ENCODE measurements at places on chromosomes 3 and 15.

- no peak for DNase-seq
These were observed 35.3 kb downstream of the GBE1 start for GRCh38 chr3:81726132-81726531.

DNA sequence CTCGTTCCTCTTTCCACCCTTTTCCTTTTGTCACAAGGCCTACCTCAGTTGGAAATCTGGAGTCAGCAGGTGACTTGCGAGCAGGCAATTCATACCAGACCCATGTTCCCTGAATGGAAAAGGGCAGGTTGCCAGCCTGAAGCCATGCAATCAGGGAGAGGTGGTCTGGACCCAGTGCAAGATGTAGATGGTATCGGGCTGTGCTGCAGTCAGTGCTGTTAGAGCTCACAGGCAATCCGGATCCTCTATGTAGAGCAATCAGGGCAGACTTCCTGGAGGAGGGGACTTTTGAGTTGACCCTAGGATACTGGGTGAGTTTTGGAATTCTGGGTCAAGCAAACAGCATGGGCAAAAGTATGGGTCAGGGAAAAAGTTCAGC lies 18.9 kb downstream of the LOXL1 start:
- no peak for DNase-seq

- no peak for DNase-seq
These were observed 514.7 kb upstream of the SGO1 start for GRCh38 chr3:20700714-20701113.

GRCh38 chr15:92864127-92864814 lies 35.9 kb upstream of the CHD2 start:
- DNase-seq: no peak

- DNase-seq: no peak
These were observed 49.6 kb downstream of the SLMAP start for GRCh38 chr3:57805674-57806073.

DNA sequence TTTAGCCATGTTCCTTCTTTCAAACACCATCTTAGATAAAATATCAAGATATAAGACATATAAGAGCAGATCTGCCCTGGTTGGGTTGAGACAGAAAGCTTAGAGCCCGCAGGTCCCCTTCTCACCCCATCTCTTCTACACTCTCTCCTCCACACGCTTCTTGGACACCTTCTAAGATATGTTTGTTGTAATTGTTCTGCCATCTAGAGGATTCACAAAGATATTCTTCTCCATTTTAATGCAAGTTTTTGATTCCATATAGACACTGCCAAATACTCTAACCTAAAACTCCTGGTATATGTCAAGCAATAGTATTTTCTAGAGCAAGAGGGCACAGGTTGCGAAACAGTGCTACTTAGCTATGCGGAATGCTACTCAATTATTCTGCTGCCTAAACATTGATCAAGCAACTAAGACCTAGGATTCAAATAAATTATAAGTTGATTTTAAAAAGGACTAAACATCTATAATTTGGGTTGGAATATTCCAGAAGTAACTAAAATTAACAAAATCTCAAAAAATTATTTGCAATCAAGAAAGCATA lies 6.8 kb downstream of the CHRM5 start:
- DNase-seq: no peak

DNA sequence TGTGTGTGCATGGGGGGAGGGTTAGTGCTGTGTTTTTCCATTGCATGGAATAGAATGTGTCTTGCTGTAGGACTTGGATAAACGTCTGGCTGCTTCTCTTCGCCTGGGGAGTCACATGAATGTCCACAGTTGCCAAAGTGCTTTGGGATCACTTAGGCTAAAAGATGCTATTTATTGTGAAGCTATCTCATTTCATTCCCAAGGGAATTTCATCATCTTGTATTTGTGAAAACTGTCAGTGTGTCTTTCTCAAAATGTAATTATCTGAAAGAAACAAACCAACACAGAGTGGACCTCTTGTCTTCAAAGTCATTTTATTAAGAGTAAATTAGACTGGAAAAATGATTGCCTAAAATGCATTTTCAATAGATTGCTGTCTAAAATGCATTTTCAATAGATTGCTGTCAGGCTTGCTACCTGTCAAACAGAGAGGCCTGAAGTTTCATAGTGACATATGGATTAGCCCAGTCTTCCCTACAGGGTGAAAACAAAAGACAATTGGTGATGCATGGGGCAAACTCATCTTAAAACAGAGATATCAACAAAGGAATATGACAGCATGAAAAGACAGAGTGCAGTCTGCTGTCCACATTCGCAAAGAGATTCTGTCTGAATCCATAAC lies 117.1 kb upstream of the GOLIM4 start:
- no peak for DNase-seq

DNA sequence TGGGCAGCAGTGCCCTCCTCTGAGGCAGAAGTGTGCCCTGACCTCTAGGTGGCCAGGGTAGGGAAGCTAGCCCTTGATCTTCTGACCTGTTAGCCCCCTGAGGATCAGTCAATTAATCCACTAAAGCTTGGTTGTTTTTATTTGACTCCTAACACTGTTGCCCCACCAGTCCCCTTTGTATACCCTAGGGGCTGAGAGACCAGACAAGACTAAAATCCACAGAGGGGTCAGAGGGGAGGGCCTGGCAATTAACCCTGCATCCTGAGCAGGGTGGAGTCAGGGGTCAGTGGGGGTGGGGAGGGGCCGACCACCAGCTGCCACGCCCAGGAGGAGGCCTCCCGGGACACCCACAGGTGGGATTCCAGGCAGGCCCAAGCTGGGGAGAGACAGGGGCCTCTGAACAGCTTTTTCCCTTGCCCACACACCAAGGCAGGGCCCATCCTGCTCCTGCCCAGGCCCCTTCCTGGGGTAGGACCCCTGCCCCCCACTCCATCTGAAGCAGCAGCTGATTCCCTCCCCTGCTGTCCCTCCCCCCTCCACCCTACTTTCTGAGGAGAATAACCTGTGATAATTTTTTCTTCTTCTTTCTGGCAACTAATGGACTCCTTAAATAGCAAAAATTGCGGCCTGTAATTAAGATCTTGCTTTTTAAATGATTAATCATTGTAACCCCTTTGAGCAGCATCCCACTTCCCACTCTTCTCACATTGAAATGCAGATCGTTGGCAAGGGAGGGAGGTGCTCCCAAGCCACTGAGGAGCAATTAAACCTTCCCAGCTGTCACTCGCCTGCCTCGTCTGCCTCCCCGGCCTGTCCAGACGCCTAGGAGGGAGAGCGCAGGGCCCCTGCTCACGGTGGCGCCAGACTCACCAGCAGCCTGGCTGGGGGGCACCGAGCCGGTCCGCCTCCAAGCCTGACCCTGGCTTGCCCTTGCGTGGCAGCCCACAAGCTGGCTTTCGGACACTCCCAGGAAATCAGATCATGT lies 51.9 kb downstream of the RHCG start:
- DNase-seq: no peak

DNA sequence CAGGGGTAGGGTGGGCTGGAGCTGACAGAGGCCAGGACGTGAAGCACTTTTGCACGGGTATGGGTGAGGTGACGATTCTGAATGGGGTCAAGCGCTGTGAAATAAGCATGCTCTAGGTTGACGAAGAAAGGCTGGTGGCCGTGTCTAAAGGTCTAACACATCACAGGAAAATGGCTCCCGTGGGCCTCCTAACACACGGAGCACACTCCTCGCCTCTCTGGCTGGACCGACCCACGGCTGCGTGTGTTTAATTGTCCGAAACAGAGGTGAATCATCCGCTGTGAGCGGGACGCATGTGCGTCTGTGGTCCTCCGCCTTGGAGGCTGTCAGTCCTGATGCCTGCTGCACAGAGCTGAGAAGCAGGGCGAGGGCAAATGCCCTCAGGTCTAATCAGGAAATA lies 130.6 kb downstream of the NSMCE3 start:
- no peak for DNase-seq

DNA sequence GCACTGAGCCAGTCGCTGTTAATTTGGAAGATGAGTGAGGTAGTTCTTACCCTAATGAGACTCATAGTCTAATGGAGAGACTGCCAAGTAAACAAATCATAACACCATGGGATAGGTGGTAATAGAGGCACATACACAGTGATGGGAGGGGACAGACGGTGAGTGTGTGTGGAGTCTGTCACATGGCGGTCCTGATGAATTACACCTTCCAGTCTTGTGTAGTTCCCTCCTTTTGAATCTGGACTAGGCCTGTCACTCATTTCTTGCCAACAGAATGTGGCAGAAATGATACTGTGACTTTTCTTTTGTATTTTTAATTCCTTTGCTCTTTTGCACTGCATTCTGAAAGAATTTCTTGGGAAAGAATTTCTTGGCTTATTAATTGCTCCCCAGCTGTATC lies 78.1 kb downstream of the NR1D2 start:
- DNase-seq: no peak

DNA sequence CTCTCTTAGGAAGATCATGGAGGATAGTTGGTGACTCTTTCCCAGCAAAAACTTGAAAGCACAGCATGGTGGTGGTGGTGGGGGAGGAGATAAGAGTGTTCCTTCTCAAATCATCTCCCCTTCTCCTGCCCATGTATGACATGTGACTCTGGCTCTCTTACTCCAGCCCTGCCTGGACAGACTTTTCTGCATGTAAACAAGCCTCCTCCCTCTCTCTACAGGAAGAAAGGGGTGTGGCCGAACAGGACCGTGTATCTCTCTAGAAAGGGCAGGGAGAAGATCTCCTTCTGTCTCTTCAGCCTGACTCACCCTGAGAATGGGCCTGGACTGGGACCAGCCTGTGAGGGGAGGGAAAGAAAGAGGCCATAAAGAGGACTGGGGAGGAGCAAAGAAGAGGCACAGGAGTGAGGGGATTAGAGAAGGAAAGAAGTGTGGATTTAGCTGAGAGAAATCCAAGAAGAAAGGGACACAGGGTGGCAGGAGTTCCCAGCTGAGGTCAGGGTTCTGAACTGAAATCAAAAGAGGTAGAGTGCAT lies 1.5 kb downstream of the CELF6 start:
- no peak for DNase-seq

DNA sequence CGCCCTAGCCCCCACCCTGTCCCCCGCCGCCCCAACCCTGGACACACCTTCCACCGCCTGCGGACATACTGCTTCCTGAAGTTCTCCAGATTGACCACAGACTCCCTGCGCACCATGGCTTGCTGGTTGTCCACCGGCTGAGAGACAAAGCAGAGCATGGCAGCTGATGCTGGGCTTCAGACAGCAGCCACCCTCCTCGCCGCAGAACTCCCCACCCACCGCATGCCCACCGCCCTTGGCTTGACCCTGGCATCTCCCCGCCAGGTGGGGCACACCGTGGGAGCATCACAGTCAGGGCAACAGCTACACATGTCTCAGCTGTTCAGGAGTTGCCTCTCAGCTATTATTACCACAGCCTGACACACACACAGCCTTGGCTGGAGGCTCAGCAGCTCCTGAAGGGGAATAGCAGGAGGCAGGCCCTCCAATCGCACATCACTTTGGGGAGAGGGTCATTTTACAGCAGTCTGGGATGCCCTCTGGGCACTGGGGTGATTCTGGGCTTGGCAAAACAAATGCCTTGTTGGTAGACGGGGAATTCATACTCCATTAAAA lies 78.4 kb upstream of the HERC1 start:
- no peak for DNase-seq

- DNase-seq: no peak
These were observed 30.5 kb downstream of the SMAD3 start for GRCh38 chr15:67095912-67096311.

DNA sequence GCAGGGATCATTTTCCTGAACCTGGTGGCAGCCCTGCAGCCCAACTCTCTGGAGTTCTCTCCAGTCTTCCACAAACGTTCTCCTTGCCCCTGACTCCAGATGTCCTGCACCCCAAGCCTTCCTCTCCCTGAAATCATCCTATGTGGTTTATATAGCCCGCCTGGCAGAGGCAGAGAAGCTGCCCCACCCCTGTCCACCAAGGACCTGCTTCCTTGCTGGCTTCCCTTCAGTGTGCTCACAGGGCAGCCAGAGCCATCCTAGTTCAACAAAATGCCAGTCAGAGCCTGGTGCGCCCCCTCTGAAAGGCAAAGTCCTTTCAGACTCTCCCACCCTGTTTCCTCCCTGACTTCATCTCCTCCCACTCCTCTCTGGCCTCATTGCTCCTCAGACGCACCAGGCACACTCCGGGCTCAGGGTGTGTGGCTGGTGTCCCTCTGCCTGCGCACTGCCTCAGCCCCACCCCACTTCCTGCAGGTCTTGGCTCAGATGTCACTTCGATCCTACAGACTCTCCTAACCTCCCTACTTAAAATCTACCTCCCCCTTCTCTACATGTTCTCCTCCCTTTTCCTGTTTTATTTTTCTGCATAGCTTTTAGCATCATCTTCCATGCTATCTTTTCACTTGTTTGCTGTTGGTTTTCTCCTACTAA lies 5.9 kb downstream of the KBTBD13 start:
- no peak for DNase-seq

DNA sequence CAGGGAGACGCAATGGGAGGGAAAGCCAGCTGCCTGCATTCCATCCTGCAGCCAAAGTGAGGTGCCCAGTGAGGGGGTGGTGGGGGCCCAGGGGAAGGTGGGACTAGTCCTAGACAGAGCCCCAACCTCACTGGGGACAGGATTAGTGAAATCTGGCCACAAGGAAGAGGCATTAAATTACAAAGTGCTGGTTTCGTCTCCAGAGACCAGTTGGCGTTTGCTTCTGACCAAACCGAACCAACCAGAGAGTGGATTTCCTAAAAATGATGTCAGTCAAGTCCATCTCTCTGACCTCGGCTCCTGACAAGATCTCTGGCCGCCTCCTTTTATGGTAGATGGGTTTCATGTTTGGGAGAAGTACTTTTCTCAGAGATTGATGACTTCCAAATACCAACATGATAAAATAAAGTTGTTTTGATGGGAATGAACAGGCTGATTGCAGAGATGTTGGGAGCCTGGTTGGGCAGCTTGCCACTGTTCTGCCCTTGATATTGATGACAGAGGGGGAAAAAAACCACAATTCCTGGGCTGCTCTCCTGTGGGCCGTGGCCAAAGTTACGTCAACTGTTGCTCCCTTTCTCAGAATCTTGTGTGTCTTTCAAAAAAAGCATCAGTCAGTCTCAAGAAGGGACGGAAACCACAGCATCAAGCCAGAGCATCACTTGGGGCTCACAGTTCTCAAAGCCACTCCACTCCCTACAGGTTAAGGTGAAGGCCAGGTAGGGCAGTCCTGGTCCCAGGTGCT lies 24.6 kb downstream of the ITGA11 start:
- no peak for DNase-seq

DNA sequence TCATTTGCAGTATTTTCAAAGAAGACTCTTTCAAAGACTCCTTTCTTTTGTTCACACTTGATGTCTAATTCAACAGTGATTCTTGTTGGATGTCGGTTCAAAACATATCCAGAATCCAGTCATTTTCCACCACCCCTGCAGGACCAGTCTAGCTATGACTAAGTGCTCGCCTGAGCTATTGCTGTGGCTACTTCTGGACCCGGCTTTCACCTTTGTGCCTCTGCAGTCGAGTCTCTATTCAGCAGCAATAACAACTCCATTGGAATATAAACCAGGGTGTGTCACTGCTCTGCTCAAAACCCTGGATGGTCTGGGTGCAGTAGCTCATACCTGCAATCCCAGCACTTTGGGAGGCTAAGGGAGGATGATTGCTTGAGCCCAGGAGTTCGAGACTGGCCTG lies 55.0 kb downstream of the PRICKLE2 start:
- DNase-seq: no peak

GRCh38 chr15:66025015-66025452 lies 155.7 kb downstream of the RAB11A start:
- no peak for DNase-seq

- no peak for DNase-seq
These were observed 1031.7 kb downstream of the MCTP2 start for GRCh38 chr15:95262866-95263564.

GRCh38 chr15:47796830-47797229 lies 79.5 kb downstream of the SEMA6D start:
- DNase-seq: no peak

GRCh38 chr15:70195587-70196305 lies 98.0 kb upstream of the TLE3 start:
- DNase-seq: no peak

GRCh38 chr3:179304605-179305004 lies 18.2 kb upstream of the ZNF639 start:
- no peak for DNase-seq
